ENCODE measurements at places on chromosomes 11 and 22.

GRCh38 chr11:44608991-44609782 is 43.7 kb downstream of the CD82 start:
- peak; percentile 25 for DNase-seq

GRCh38 chr11:118304568-118305248 is at the start of gene CD3E:
CD3E (plus strand) TSS chr11:118304730; CDS start chr11:118304953, 223 bp downstream.
- peak; percentile 56 for DNase-seq

GRCh38 chr22:27919942-27920755 is 1.1 kb upstream of the PITPNB start:
- no peak for DNase-seq

DNA sequence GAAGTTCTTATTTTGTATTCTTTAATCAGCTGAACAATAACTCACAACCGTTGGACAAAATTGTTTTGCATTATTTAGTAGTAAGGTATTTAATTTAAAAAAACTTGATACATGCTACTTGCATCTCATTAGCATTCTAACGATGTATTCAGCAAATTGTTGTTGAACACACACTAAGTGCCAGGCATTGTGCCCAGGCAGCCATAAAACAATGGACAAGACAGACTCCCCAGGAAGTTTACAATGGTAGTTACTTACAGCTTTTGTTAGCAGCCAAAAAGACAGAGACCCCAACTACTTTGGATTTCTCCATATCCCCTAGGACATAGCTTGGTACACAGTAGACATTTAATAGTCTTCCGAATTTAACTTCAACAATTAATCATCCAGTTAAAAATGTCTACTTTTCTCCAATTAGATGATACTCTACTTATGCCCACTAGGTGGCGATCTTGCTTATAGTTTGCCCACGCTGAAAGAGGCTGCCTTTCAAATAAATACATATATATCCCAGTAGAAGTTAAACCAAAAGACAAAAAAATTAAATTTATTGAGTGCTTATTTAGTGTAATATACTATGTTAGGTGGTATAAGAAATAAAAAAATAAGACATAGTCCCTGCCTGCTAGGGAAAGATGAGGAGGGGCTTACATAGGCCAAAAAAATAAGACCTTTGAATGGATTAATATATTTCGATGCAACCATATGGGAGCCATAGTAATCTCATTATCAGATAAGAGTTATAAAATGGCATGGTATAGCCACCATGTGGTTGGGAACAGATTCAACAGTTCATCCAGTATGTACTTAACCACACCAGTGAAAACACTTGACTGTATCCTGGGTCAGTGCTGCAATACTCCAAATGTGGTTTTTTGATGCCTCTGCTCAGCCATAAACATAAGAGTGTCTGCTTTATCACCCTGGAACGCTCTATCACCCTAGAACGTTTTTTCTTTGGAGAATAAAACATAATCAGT is 2.0 kb upstream of the FJX1 start:
- DNase-seq, result no peak

GRCh38 chr11:17652556-17652955 is 66.8 kb upstream of the MYOD1 start:
- DNase-seq, result no peak

- DNase-seq, result no peak
These were observed 990.7 kb downstream of the NTM start for GRCh38 chr11:132361011-132361550.

GRCh38 chr22:27142286-27142685 is 484.9 kb downstream of the MIAT start:
- no peak for DNase-seq

- DNase-seq, result no peak
These were observed 39.6 kb upstream of the CHRM4 start for GRCh38 chr11:46431211-46431610.

DNA sequence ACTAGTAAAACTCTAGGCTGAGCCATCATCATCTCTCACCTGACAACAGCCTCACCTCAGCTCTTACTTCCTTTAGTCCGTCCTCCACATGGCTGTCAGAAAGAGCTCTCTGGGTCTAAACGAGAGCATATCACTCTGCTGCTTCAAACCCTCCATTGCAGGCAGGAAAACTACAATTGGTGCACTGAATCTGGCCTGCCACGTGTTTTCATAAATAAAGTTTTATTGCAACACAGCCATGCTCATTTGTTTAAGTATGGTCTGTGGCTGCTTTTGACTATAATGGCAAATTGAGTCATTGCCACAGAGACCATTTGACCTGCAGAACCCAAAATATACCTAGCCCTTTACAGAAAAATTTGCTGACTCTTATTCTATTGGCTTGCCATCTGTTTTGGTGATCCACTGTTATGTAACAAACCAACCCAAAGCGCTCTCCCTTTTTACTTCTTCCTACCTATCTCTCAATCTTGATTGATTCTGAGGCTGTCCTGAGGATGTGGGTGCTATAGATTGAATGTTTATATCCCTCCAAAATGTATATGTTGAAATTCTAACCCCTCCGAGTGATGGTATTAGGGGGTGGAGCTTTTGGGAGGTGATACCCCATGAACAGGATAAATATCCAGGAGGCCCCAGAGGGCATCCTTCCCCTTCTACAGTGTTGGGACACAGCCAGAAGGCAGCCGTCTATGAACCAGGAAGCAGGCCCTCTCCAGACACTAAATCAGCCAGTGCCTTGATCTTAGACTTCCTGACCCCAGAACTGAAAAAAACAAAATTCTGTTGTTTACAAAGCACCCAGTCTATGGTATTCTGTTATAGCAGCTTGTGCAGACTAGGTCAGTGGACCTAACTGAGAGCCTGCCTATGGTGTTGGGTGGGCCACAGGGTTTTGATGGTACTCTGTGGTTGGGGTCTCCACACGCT is 99.9 kb downstream of the PIWIL4 start:
- DNase-seq, result no peak

GRCh38 chr11:61777234-61778090 is 14.9 kb downstream of the TMEM258 start:
- peak; percentile 70 for DNase-seq

GRCh38 chr11:14223636-14224288 is 135.2 kb downstream of the RRAS2 start:
- no peak for DNase-seq

GRCh38 chr22:30855266-30855665 is 113.3 kb downstream of the MORC2 start:
- no peak for DNase-seq

DNA sequence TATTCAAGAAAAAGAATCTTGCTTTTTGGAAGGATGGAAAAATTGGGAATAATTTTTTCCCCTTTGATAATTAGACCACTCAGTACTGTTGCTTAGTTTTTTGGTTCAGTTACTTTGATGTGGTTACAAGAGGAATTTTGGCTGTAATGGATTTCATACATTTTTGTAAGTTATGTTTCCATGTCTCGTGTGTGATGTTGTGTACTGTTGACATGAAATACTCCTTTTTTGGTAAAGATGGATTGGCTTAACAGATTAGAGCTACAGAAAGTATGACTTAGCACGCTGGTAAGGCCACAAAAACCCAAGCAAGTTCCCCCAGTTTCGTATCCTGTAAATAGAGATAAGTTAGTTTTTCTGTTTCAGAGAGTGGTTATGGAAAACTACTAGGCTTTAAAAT is 11.9 kb downstream of the TBCEL start:
- no peak for DNase-seq

- no peak for DNase-seq
These were observed 226.6 kb downstream of the ST3GAL4 start for GRCh38 chr11:126581871-126582648.

GRCh38 chr22:39349506-39349966 is 255 bp upstream of the SYNGR1 start:
- DNase-seq, result peak; percentile 24

Data from stimulated activated CD4-positive, alpha-beta T cell treated with anti-CD3 and anti-CD28 coated beads, Interleukin-4, amount 100 ng/mL, for 1 hour (primary cell).